ENCODE measurements at places on chromosomes 12 and 14.

- peak; percentile 38 for DNase-seq
These were observed 419 bp upstream of the ATXN7L3B start for GRCh38 chr12:74537126-74537706.

DNA sequence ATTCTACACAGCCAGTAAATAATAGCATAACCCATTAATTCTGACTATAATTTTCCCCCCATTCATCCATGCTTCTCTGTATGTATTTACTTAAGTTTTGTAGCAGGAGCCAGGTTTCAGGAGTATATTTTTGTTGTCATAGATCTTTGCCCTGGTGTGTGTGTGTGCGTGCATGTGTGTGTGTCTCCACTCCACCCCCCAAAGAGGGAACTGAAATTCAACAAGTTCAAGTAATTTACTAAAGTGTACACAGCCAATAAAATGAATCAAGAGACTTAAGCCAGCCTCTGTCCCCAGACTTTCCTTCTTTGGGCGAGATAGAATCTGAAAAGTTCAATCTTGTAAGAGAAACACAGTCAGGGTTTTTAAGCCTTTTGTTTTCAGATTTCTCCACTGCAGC, 792.0 kb downstream of the MED13L start:
- DNase-seq: no peak

- no peak for DNase-seq
These were observed 1.8 kb upstream of the IAPP start for GRCh38 chr12:21370845-21371449.

DNA sequence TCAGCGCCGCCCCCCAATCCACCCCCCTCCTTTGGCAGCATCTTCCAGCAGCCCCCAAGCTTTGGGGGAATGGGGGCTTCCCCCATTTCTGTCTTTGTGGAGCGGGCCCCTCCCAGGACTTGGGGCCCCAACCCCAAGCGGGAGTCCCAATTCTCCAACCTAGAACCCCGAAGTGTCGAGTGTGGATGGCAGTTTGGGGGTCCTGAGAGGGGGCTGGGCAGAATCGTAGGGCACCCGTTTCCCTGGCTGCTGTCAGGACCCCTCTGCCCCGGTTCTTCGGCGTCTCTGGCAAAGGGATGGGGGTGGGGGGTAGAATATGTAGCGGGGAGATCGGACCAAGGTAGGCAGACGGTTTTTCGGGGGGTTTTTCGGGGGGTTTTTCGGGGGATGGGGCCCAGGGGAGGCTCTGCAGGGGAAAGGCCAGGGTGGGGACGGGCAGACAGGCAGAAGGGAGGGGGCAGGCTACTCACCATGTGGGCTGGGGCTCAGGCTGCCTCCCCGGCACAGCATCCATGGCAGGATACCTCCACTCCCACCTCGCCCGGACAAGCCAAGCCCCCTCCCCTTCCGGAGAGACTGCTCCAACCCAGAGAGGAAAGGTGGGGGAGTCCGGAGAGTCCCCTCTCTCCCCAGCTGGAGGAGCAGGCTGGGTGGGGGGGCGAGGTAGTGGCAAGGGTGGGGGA, 739 bp downstream of the JPH4 start:
- no peak for DNase-seq

DNA sequence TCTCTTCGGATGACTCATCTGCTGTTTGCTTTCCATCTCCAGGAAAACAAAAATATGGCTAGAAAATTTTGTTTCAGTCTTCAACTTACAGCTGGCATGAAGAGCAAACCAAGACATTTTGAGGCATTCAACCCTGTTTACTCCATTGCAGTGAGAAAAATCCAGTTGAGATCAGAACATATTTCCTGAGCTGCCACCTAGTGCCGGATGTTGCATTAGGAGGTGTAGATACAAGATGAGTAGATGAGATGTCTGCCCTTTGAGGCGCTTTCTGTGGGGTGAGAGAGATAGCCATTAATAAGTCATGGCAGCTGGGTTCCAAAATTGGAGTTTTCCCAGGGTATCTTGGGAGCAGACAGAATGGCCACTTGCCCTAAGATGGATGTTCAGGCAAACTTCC, 171.1 kb downstream of the PRKCH start:
- no peak for DNase-seq

- no peak for DNase-seq
These were observed 60.5 kb upstream of the IGF1 start for GRCh38 chr12:102540815-102541385.
